ENCODE measurements at places on chromosomes 5 and 9.

- DNase-seq, result no peak
These were observed 11.6 kb downstream of the DAB2IP start for GRCh38 chr9:121662891-121663580.

DNA sequence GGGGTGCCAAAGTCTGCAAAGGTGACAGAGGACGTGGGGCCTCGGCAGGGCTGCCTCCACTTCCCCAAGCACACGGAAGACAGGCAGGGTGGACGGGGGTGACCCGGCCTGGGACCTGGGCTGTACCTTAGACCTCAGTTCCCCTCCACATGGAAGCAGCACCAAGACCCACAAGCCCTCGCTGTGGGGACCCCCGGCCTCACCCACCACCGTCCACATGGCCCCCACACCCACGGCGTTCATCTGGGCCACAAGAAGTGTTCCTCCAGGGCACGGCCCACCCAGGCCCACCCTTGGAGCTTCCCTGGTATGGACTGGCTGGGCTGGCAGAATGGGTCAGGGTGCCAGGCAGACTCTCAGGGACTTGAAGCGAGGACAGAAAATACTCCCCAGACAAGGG, 45.8 kb upstream of the NKD2 start:
- no peak for DNase-seq

DNA sequence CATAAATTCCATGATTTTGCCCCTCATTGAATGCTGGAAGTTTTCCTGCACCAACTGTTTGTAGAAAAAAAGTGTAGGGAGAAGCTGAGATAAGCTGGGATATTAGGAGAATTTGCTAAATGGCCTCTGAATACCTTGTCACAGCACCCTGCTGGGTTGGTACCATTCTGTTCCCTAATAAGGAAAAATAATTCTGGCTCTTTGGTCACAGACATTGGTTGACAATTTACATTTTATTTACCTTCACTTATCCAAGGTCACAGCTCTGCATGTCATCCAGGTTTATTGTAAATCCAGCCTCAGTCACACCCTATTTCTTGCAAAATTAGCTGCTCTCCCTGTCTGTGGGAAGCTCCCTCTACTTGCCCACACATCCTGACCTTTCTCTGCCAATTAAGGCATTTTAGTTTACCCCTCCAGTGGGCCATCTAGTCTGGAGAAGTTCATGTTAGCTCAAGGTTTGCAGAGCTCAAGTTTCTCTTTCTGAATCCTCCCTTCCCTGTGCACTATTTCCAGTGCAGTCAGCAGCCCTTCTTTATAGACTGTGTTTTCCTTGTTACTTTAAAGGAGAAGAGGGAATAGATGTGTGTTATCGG, 115.4 kb upstream of the NTRK2 start:
- no peak for DNase-seq

GRCh38 chr5:27788184-27788583, 749.8 kb upstream of the CDH9 start:
- DNase-seq, result no peak

DNA sequence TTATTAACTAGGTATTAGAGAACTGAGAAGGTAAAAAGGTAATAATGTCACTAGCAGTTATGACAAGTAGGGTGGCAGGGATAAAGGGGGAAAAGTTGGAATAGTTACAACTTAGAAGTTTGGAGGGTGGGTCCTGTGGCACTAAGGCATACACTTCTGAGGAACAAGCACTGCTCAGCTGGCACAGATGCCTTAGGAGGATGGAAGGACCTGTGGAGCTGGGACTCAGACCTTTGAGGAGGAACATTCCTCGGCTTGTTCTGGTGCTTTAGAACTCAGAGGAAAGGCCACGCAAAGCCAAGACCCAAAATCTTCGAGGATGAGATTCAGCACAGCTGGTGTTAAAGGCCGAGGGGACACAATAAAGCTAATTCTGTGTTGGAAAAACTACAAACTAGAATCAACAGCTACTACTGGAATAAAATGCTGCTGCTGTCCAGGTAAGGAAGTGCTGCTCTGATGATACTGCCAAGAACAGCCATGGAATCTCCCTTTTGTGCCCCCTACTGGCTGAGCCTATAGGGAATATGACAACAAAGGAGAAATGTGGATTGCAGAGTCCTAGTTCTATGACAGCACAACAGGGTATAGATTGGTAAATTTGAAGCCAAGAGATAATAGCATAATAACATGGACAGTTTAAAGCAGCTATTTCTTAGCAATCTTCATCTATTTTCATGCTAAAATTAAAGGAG, 126.7 kb downstream of the SLC25A46 start:
- DNase-seq, result no peak

DNA sequence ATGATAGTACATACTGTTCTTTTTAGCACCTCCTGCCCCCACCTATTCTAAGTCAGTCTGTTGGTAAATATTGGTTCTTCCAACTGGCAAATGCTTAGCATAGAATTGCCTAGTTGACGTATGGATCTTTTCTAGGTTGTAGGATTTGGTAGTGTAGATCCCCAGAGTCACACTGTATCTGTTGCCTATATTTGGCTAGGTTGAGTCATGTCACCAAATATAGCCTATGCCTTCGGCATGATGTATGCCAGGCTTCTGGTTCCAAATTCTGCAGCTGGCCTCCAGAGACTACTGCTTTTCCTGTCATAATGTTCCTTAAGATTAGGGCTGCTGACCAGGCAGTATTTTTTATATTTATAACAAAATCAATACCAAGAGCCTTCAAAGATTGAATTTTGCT, 38.2 kb downstream of the CPEB4 start:
- peak; percentile 36 for DNase-seq

DNA sequence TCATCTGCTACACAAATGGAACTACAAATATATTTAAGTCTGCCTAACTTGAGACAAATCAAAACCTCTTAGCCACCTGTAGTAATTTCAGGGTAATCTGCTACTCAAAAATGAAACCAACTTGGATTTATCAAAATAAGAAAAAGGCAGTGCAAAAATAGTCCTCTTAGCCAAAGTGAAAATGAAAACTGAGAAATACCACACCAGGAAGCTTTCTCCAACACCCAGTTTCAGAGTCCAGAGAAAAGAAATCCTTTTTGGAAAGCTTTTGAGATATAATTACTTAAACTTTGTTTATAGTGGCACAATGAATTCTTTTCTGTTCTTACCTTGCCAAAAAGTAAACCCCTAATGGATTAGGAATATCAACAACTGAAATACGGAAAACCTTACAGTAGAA, 990.4 kb downstream of the EFNA5 start:
- no peak for DNase-seq

DNA sequence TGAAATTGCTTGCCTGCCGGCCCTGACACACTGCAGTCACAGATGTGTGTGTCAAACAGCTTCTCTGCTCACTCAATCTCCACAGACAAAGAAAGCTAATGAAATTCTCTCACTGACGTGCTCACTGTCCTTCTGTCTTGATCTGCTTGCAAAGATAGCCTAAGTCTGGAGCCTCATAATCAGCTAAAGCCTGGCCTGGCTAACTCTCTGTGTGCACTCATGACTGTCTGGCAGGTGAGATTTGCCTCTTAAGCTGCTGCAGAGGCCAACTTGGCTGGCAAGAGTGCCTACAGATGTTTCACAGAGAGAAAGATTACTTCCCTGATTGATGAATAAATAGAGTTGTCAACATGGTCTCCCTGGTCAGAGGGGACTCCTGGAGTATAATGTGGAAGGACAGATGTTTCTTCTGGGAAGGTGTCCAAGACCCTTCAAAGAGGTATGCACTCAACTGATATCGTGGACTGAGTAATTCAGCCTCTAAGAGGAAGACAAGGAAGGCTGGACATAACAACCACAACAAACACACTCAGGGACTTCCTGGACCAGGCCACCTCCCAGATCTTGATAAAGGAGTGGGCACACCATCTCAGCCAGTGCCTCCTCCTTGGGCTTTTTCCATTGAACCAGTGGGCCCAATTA, 362.0 kb downstream of the SPOCK1 start:
- DNase-seq, result no peak

DNA sequence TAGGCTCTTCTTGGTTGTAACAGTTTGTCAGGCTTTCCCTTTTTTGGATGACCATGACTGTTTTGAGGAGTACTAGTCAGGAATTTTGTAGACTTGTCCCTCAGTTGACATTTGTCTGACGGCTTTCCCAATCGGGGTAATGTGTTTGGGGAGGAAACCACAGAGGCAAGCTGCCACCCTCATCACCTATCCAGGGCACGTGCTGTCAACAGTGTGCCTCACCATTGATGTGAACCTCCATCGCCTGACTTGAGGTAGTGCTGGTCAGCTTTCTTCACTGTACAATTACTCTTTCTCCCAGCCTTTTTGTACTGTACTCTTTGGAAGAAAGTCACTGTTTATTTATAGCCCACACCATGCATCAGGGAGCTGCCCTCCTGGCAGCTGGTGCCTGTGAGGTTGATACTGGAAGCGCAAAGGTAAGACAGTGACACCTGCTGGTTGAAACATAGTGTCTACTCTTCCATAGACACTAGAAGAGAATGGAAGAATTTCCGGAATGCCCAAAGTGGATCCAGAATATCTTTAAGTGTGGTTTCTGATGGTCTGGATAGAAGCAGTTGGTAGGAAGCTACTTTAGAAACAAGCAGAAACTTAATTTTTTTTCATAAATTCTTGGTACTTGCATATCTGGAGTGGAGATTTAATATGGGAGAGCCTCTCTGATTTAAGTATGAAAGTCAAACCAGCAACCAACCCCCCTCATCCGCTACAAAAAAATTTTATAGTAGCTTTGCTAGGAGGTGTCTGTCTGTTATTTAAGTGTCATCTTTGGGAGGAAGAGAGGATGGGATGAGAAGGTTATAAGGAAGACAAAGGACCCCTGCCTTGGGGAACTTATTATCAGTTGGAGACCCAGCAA, 69.3 kb downstream of the SNX30 start:
- DNase-seq, result peak; percentile 30

DNA sequence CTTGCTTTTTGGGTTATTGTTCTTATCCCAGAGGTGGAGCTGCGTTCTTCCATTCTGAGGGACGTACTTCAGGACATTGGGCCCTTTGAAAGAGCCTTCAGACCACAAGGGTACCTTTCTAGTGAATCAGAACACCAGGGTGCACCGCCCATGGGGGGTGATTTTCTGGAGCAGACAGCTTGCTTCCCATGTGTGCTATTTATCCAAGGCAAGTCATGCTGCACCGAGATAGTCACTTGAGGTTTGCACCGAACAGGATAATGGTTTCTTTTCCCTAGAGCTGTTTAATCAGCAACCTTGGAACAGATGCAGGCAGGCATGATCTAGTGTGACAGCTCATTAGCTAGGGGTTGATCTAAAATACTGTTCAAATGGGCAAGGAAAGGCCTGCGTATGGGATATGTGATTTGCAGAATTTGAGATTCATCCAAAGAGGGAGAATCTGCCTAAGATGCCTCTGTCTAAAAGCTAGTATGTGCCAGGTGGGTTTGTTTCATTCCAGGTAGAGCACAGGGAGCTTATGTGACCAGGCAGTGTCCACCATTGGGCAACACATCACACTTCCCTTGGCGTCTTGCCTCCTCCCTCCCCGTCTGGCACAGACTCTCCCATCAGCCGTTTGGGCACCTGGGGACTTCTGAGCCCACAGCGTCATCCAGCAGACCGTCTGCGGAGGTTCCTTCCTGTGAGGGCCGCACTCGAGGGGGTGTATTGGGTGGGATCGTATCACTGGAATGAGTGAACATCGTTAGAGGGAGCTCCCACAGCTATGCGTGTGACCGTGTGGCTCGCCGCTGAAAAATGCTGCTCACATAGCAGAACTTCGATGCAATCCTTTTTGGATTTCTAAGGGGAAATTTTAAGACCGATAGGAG, 23.0 kb downstream of the ABL1 start:
- DNase-seq, result no peak

DNA sequence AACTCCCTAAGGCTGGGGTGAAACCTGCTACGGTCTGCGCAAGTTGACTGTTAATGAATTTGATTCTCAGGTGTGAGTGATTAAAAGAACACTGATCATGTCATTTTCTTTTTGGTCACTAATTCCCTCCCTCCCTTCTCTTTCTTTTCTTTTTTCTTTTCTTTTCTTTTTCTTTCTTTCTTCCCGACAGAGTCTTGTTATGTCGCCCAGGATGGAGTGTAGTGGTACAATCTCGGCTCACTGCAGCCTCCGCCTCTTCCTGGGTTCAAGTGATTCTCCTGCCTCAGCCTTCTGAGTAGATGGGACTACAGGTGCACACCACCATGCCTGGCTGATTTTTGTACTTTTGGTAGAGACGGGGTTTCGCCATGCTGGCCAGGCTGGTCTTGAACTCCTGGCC, 2.6 kb downstream of the ANXA1 start:
- DNase-seq, result no peak

DNA sequence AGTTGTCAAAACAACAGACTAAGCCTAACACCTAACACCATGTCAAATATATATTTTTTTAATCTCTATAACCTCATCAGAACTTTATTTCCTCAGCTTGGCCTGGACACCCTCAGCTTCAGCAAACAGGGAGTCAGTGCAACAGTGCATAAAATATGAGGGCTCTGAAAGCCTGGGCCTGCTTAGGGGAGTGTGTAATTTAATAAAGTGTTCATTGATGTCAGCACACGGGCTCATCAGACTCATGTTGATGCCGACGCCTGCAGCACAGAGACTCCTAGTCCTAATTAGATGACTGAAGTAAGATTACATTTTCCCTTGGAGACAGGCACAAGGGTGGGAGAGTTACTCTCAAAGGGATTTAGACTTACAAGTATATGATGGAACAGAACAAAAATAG, 37.8 kb downstream of the CDH10 start:
- DNase-seq, result no peak

- DNase-seq, result no peak
These were observed 104.1 kb upstream of the TBC1D2 start for GRCh38 chr9:98359569-98359968.

DNA sequence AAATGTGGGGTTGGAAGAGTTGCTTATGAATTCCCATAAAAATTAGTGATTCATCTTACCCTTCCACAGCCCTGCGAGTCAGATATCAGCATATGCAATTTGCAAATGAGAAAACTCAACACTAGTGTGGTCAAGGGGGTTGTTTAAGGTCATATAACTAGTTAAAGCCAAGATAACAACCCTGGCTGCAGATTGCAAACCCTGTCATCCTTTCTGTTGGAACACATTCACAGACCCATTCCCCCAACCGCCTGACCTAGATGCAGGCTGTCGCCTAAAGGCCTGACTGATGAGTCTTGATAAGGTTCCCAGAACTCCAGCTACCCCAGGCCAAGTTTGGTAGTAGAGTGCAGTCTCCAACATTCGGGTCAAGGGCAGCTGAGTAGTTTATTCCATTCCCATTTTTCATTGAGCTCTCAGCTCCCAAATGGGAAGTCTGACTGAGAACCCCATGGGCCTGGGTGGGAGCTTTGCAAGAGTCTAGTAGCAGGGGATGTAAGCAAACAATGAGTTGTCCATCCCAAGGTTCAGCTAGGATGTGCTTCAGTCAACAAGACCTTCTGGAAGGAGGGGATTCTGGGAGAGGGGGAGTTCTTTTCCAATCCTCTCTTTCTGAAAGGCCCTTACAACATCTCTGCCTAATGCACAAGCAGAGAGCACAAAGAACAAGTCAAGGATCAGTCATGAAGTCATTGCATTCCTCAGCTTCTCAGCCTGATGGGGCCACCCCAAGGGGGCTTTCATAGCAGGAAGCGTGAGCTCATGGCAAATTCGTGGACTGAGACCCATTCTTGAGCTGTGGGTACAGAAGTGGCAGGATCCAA, 40.3 kb downstream of the ADAM19 start:
- no peak for DNase-seq

All from suppressor macrophage (primary cell).